ENCODE measurements at places on chromosomes 2 and 18. TPM values are rescaled to one million over a fixed set of nuclear protein-coding genes. Genes with fewer than 3 reads are reported as not detected.

The RASGRP3 gene
- 18.0 TPM for total RNA-seq

The ZNF396 gene
- total RNA-seq = 5.8 TPM

The IL1B gene
- total RNA-seq = 1.6 TPM

The CCDC195 gene
- total RNA-seq = not detected

The GAREM1 gene
- 10.3 TPM for total RNA-seq

The MYO5B gene
- total RNA-seq = 56.7 TPM

The CIB4 gene
- not detected for total RNA-seq

The GPR75 gene
- 4.2 TPM for total RNA-seq

The ALPI gene
- not detected for total RNA-seq

The RIT2 gene
- total RNA-seq = 0.38 TPM

The UGT1A9 gene
- total RNA-seq = not detected

The INPP4A gene
- total RNA-seq = 46.2 TPM

The IL1R2 gene
- total RNA-seq = 1.0 TPM
